ENCODE measurements at places on chromosomes 4 and X.

DNA sequence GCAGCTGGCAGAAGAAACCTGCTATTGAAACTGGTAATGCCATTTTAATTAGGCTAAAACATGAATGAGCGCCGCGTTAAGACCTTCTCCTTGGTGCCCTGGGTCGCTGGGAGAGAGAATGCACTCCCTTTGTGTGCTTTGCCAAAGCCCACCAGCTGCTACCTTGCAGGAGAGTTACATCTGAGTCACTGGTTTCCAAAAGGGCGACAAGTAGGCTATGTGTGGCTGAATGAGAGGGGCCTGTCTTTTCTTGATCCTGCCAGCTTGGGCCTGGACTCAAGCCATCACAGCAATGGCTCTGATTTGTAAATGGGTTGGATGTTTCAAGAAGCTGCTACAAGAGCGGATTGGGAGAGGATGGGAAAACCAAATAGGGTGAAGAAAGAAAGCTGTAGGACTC lies 81.5 kb downstream of the NHS start:
- no peak for DNase-seq

DNA sequence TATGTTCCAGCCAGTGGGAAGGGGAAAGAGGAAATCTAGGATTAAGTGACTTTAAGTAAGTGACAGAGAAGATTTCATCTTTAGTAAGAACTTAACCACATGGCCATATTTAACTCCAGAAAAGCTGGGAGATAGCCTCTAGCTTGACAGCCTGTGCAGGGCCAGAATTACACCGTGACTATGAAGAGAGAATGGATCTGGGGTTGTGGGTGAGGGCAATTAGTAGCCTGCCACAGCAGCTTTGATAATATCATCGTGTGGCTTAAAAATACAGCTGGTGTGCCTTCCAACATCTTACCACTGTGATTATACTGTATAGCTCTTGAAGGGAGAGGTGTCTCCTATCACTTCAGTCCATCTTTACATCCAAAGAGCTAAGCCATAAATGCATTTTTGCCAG lies 57.6 kb upstream of the TBC1D9 start:
- DNase-seq, result no peak

DNA sequence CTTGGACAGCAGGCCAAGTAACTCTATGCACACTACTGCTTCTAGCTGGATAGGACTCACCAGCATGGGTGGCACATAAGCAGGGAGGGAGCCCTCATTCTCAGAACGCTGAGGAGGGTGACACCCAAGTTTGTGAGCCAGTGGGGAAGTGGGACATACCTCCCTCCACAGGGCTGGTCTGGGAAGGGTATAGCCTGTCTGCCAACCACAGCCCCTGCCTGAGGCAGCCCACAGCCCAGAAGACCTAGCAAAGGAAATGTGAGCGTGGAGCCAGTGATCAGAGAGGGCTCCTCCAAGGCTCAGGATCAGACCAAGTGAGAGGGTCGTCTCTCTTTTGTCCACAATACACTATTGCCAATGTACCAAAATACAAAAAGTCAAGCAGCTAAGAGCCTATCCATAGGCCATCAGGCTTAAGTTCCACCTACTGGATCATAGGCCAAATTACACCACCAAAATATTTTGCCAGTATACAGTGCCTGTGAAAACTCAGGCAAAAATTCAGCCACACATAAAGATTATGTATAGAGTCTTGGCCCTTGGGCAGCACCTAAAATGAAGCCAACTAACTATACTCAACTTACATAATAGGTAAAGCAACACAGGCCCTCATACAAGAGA lies 1203.1 kb downstream of the PCDH18 start:
- no peak for DNase-seq

DNA sequence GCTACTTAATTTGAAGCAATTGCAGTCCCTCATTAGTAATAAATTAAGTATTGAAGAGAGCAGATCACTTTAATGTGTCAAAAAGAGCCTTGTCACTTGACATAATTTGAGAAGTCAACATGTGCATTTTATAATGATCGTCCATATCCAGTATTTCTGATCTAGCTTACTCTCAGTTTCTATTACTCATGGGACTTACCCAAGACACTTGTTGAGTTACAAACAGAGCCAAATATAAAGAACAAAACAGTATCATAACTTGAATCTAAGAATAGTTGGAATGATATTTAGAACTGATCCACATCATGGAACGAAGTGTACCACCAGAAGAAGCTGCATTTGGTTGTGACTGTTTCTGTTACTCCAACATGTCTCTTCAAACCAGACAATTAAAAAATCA lies 54.7 kb downstream of the SLITRK4 start:
- DNase-seq, result no peak

GRCh38 chr4:101972791-101973190 lies 182.3 kb downstream of the BANK1 start:
- no peak for DNase-seq

DNA sequence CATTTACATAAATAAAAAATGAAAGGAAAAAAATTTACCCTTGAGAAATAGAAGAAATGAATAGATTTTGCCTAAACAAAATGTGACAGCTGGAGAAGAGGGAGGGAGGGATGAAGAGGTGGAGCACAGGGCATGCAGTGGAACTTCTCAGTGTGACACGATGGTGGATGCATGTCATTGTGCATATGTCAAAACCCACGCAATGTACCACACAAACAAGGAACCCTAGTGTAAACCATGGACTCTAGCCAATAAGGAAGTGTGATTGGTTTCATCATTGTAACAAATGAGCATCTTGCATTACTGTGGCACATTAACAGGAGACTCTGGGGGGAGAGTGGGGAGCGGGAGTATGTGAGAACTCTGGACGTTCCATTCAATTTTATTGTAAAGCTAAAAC lies 58.6 kb downstream of the GATB start:
- DNase-seq, result no peak

DNA sequence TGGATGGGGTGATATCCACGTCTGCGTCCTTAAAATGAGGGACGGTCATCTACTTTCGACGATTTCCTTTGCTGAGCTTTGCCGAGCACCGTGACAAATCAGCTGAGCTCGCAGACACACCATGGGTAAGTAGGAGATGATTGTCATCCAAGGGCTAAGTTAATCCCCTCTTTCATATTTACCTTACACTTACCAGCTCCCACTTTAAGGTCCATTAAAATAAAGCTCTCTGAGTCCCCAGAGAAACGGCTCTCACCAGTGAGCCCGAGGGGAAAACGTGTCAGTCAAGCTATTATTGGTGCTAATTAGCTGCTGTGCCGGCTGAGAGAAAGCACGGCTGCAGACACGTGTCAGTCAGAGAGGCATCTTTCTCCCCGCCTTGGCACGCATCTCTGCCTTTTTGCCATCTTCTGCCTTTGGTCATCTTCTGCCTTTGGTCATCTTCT lies 72.2 kb downstream of the CRLF2 start:
- no peak for DNase-seq

GRCh38 chr4:114815760-114816159 lies 217.2 kb downstream of the UGT8 start:
- DNase-seq, result no peak

DNA sequence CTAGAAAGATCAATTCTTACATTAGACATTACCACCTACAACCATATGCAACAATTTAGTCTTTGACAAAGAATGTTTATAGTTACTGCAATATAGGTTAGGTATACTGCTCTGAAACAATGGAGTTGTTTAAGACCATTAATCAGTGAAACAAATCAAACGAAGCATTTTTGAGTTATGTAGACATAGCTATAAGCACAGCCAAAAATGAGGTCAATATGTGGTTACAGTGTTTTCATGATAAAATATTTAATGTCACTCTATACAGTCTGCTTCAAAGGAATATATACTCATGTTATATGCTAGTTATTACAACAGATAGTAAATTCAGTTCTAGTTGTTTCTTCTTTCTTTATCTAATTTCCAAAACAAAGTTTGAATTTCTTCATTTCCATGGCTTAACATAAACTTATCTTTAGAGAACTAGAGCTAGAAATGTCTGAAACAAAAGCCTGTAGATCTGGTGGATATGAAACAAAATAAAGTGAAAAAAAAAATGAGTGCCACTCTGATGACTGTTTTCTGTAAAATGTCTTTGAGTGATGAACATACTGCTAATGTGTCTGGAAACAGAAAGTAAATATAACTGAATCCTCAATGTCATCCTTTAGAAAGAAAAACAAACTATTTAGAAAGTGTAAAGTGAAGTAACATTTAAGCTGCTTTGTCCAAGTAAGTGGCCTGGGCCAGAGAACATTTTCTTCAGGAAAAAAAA lies 809.0 kb downstream of the FAT4 start:
- no peak for DNase-seq

GRCh38 chrX:85213792-85214530 lies 29.6 kb downstream of the SATL1 start:
- no peak for DNase-seq

DNA sequence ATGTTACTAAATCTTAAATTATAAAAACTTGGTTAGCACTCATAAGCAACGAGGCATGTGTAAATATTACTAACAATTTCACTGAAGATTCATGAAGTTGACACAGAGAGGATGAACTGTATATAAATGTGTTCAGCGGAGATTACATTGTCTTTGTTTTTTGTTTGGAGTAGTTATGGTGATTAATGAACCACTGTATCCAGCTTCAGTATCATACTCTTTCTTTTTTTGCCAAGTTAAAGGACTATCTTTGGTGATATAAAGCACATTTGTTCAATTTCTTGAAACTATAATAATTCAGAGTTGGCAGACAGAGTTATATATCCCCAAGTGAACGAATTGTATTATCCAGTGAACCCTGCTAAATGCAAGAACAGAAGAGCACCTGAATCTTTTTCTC lies 497.6 kb downstream of the CCSER1 start:
- no peak for DNase-seq

DNA sequence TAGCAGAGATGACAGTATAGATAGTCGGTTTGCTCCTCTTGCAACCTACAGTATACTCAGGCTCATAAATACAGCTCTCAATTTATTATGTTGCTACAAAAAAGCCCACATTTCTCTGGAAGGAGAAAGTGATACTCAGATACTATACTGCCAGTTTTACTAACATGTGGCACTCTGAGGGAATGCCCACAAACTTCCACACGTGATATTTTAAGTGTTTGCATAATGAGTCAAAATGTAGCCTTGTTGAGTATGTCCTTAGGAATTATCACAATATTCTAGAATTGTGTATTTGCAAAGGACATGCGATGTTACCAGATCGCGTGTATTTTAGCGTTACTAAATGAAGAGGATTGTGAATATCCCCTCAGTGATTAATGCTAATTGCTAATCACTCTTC lies 929.1 kb downstream of the STIM2 start:
- no peak for DNase-seq

GRCh38 chr4:42678512-42678911 lies 21.6 kb upstream of the ATP8A1 start:
- no peak for DNase-seq

DNA sequence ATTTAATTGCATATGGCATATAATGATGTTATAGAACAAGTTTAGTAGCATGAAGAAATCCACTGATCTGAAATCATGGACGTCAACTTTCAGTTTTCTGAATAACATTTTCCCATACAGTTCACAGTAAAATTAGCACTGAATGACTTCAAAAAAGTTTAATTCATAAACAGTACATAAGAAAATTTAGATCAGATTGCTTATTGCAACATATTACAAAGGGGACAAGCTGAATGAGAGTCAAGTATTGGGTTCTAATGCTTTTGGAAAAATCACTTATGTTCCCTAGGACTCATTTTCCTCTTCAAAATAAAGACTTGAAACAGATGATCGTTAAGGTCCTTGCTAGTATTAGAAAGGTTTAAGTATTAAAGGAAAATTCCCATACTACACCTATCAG lies 898.3 kb upstream of the INTU start:
- no peak for DNase-seq

GRCh38 chr4:183507925-183508696 lies 3.3 kb downstream of the ING2 start:
- DNase-seq, result no peak

DNA sequence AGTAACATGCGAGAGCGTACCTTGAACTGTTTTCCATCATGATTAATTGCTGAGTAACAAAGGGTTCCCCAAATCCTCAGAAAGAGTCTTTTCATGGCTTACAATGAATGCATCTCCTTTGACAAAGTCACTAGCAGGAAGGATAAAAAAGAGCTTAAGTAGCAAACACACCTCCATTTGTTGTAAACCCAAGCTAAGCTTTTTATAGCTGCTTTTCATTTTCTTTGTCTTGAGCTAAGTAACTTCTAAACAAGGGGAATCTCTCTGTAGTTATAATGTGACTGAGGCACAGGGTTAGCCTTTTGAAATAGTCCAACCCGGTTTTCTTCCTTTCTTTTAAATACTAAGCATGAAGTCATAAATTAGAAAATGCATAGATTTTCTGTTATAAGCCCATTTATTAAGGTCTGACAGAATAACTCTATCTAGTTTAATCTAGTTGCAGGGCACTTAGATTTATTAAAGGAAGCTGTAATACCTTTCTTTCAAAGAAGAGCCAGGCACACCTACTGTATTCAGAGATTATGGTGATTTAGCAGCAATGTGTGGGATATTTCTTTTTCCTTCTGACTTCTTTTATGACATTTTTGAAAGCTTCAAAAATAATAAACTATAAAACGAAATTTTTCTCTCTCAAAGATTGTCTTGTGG lies 226.9 kb upstream of the SMIM31 start:
- DNase-seq, result no peak

DNA sequence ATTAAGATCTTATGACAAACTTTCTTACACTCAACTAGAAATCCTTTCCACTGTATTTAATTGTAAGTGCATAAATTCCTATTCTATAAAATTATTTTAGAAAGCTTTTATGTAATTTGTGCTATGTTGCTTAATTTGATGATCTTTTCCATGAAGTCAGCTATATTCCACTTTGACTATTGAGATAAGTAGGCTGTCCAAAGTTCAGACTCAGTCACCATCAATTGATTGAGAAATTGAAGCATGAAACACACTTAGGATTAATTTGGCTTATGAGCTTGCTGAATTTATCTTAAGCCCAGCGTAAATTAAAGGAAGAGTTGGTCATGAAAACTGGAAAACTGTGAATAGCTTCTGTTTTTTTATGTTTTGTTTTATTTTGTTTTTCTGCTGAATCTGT lies 18.7 kb upstream of the UGT2B10 start:
- DNase-seq, result no peak

- DNase-seq, result no peak
These were observed 74.7 kb downstream of the LPAR4 start for GRCh38 chrX:78822157-78822690.

DNA sequence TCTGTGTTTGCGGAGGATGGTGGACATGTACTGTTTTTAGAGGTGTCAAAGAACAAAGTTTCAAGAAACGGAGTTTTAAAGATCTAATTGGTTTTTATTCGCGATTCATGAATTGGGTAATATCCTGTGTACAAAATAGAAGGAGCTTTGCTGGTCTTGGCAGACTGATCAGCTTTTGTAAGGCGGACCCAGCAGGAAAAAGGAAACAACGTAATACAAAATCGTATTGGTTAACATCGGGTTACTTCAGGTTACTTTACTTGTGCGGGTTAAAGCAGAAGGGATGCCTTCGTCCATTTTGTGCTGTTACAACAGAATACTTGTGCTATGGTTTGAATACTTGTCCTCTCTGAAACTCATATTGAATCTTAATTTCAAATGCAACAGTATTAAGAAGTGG lies 11.4 kb upstream of the NYX start:
- no peak for DNase-seq
